ENCODE measurements at places on chromosomes 3 and 15. TPM values are rescaled to one million over a fixed set of nuclear protein-coding genes. Genes with fewer than 3 reads are reported as not detected.

DNA sequence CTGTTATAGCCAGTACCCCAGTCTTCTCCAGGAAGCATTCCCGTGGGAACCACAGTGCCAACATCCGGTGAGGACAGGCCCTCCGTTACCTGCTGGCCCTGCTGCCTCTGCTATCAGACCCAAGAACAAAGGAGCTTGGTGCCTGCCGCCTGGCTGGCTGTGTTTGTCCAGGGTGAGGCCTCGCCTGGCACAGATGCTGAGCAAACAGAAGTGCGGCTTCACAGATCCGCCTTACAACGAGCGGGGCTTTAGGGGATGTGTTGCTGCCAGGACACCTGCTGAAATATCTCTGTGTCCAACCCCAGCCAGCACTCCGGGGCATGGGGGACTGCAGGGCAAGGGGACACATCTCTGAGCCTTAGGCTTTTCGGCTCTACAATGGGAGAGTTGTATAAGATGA lies 2.2 kb upstream of the EPHB3 start:
- no peak for DNase-seq
- H3K4me1 ChIP-seq: peaks cover 6% of the 10 kb centered on the region
- no peak overlapping the region for H3K27ac ChIP-seq
- no peaks in the 10 kb centered on the region for H3K36me3 ChIP-seq
- H3K27me3 ChIP-seq: peaks cover 44% of the 10 kb centered on the region
- no peak overlapping the region for H3K4me3 ChIP-seq

- DNase-seq: no peak
- H3K4me1 ChIP-seq: no peaks in the 10 kb centered on the region
- H3K27ac ChIP-seq: no peak overlapping the region
- no peaks in the 10 kb centered on the region for H3K36me3 ChIP-seq
These were observed 69.5 kb upstream of the MBNL1 start for GRCh38 chr3:152199102-152199840.

DNA sequence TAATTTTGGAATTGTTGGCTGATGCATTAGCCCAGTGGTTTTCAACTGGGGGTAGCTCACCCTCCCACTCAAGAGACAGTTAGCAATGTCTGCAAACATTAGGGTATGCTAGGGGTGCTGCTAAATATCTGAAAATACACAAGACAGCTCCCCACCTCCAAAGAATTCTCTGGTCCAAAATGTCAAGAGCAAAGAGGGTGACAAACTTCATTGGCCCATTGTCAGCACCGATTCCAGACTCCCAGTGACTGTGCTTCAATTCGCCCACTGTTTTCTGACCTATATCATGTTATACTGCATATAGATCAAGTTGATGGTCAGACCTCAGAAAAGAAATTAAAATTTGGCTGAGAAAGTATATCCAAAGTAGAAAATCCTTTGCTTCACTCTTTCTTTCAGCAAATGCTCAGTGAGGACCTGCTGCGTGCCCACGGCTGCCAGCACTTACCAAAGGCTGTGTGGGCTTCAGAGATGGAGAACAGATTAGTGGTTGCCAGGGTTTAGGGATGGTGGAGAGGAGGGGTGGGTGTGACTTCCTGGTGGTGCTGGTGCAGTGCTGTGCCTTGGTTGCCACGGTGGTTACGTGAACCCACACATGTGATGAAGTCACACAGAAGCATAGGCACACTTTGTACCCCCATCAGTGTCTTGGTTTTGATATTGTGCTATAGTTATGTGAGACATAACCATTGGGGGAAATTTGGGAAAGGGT lies 204.0 kb downstream of the PLCL2 start:
- H3K4me1 ChIP-seq: no peaks in the 10 kb centered on the region
- H3K27me3 ChIP-seq: no peaks in the 10 kb centered on the region
- no peak overlapping the region for H3K4me3 ChIP-seq
- no peak for DNase-seq

GRCh38 chr15:78075490-78076230 lies 1.9 kb downstream of the TBC1D2B start:
- H3K4me1 ChIP-seq: peaks cover 2% of the 10 kb centered on the region
- H3K27ac ChIP-seq: no peak overlapping the region
- H3K36me3 ChIP-seq: peaks cover 4% of the 10 kb centered on the region
- peak; percentile 59 for DNase-seq
- no peaks in the 10 kb centered on the region for H3K27me3 ChIP-seq
- peak overlapping the region; percentile 87 for H3K4me3 ChIP-seq

C3orf20 gene
- total RNA-seq: not detected

- H3K27ac ChIP-seq: no peak overlapping the region
- no peak overlapping the region for H3K4me3 ChIP-seq
- DNase-seq: no peak
- no peaks in the 10 kb centered on the region for H3K4me1 ChIP-seq
These were observed 83.6 kb downstream of the MYO9A start for GRCh38 chr15:72034351-72034750.

DNA sequence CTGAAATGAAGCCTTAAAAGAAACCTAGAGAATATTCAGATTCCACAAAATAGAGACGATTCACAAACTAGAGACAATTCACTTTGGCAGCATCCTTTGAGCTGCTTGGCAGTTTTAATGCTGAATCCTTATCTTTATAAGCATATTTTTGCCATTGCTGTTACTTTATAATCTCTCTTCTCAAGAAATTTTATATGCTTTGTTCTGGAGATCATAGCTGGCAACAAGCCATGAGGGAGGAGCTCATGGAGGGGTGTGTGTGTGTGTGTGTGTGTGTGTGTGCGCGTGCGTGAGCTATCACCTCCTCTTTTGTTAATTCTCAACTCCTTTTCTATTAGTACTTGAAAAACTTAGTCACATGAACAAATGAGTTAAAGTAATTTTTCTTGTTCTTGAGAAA lies 495.0 kb upstream of the RGMA start:
- H3K36me3 ChIP-seq: no peaks in the 10 kb centered on the region
- no peak for DNase-seq
- no peaks in the 10 kb centered on the region for H3K27me3 ChIP-seq
- H3K4me3 ChIP-seq: no peak overlapping the region

ALDH1A3 gene
- total RNA-seq: 9.2 TPM

SAMD7 gene
- total RNA-seq: not detected

DNA sequence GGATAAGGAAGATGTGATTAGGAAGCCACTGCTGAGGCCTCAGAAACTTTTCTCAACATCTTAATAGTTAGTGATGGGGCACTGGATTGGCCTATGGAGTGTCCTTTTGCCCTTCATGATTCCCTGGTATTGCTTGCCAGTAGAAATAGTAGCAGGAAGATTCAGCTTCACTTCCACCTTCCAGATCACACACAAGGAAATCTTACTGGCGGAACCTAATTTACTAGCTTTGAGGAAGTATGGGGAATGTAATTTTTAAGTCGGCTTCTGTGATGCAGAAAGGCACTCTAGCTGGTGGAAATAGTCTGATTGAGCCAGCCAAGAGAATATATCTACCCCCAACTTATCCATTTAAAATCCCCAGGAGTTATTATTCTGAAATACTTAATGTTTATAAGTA lies 46.5 kb downstream of the LPP start:
- H3K36me3 ChIP-seq: no peaks in the 10 kb centered on the region
- H3K4me3 ChIP-seq: no peak overlapping the region
- H3K27me3 ChIP-seq: no peaks in the 10 kb centered on the region
- no peak for DNase-seq
- H3K4me1 ChIP-seq: peaks cover 9% of the 10 kb centered on the region
- H3K27ac ChIP-seq: no peak overlapping the region

GRCh38 chr3:57556459-57557084 lies 498 bp downstream of the PDE12 start:
- no peaks in the 10 kb centered on the region for H3K4me1 ChIP-seq
- no peaks in the 10 kb centered on the region for H3K27me3 ChIP-seq
- H3K27ac ChIP-seq: no peak overlapping the region
- peak overlapping the region; percentile 88 for H3K4me3 ChIP-seq
- no peak for DNase-seq
- H3K36me3 ChIP-seq: peaks cover 18% of the 10 kb centered on the region

DIS3L gene
- total RNA-seq: 30.2 TPM

DNA sequence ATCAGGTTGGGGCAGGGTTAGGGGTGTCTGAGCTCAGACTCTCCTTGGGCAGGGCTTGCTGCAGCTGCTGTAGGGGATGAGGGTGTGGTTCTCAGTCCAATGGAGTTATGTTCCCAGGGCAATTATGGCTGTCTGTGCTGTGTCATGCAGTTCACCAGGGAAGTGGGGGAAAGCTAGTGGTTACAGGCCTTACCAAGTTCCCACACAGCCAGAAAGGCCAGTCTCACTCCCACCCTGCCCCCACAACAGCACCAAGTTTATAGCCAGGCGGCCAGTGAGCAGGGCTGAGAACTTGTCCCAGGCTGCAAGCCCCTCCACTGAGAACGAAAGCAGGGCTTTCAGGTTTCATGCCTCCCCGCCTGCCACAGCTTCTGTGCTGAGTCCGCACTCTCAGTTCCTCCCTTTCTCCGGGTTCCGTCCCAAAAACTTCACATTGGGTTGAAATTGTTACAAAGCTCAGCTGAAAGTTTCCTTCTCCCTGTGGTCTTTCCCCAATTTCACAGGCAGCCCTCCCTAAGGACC lies 19.6 kb upstream of the CPOX start:
- no peak overlapping the region for H3K4me3 ChIP-seq
- H3K4me1 ChIP-seq: no peaks in the 10 kb centered on the region
- H3K27me3 ChIP-seq: no peaks in the 10 kb centered on the region

PIERCE2 gene
- 0.44 TPM for total RNA-seq

DNA sequence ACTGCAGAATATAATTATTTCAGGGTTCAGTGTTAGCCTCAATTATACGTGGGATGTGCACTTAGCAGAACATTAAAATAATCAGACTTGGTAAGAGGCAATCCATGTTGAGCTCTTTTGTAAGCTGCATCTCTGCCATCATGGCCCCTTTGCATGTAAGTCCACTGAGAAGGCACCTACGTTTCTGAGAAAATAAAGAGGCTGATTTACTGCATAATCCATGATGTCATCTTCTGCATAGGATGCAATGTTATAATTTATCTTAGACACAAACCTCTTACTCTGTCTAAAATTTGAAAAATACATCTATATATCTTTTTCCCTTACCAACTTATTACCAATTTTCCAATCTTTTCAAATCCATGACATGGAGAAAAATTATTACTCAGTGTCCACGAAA lies 1294.7 kb downstream of the ZPLD1 start:
- no peak overlapping the region for H3K4me3 ChIP-seq
- no peak for DNase-seq
- H3K4me1 ChIP-seq: no peaks in the 10 kb centered on the region
- H3K36me3 ChIP-seq: no peaks in the 10 kb centered on the region
- no peaks in the 10 kb centered on the region for H3K27me3 ChIP-seq

DNA sequence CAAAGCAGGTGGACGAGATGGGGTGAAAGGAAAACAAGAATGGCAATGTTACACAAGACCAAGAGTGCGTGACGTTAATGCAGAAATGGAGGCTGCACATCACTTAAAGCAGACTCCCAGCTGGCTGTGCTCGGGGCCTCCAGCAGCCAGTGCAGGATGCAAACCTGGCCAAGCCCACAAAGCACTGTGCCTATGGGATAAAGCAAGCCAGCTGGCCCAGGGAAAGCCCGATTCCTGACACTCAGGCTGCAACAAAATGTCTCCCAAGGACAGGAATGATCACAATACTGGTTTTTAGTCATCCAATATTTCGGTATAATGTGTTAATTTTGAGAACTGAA lies 86.2 kb downstream of the SEC22A start:
- peaks cover 13% of the 10 kb centered on the region for H3K36me3 ChIP-seq
- DNase-seq: no peak
- H3K27me3 ChIP-seq: no peaks in the 10 kb centered on the region
- H3K27ac ChIP-seq: no peak overlapping the region

GRCh38 chr3:53516339-53516738 lies 21.9 kb downstream of the CACNA1D start:
- H3K36me3 ChIP-seq: no peaks in the 10 kb centered on the region
- H3K4me1 ChIP-seq: peaks cover under 1% of the 10 kb centered on the region
- no peaks in the 10 kb centered on the region for H3K27me3 ChIP-seq
- H3K4me3 ChIP-seq: no peak overlapping the region
- no peak for DNase-seq

BFSP2 gene
- total RNA-seq: not detected

GRCh38 chr15:42270996-42271395 lies 2.0 kb upstream of the GANC start:
- no peaks in the 10 kb centered on the region for H3K27me3 ChIP-seq
- H3K27ac ChIP-seq: no peak overlapping the region
- peaks cover 4% of the 10 kb centered on the region for H3K4me1 ChIP-seq
- peaks cover 38% of the 10 kb centered on the region for H3K36me3 ChIP-seq

CKMT1A gene
- total RNA-seq: 35.5 TPM

DNA sequence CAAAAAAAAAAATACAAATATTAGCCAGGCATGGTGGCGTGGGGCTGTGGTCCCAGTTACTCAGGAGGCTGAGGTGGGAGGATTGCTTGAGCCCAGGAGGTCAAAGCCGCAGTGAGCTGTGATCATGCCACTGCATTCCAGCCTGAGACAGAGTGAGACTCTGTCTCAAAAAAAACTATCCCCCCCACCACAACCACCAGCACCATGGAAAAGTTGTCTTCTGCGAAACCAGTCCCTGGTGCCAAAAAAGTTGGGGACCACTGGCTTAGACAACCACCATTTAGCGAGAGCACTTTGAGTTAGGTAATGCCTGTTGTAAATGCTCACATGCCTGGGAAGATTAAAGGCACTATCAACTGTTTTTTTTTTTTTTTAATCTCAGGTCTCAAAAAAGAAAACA lies 15.4 kb downstream of the ARHGAP31 start:
- no peaks in the 10 kb centered on the region for H3K27me3 ChIP-seq
- no peak overlapping the region for H3K4me3 ChIP-seq
- H3K4me1 ChIP-seq: no peaks in the 10 kb centered on the region
- no peaks in the 10 kb centered on the region for H3K36me3 ChIP-seq

Measured in H9 (cell line).